ENCODE measurements at places on chromosomes 5 and 9.

- no peak for DNase-seq
These were observed 53.5 kb downstream of the GRIA1 start for GRCh38 chr5:153543959-153544470.

GRCh38 chr5:138969323-138970002, 94.3 kb upstream of the LRRTM2 start:
- DNase-seq: no peak

DNA sequence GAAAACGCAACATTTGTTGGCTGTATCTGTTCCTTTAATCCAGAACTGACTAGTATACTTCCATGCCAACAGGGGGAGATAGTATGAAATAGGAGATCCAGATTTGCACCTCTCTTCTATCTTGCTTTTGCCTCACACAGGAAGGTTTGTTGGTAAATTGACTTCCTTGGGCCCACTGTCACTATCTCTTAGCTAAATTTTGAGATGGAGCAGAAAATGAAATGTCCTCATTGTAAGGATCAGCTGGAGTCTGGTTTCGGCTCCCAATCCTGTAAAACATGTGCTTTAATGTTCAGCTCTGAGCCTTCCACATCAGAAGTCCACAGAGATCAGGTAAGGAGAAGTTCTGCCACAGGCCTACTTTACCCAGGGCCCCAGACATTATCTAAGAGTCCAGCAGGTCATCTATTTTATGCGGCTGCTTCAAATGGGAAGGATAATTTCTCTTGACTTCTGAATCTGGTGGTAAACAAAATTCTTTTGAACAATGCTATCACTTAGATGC, 176.8 kb downstream of the FER start:
- DNase-seq: no peak

DNA sequence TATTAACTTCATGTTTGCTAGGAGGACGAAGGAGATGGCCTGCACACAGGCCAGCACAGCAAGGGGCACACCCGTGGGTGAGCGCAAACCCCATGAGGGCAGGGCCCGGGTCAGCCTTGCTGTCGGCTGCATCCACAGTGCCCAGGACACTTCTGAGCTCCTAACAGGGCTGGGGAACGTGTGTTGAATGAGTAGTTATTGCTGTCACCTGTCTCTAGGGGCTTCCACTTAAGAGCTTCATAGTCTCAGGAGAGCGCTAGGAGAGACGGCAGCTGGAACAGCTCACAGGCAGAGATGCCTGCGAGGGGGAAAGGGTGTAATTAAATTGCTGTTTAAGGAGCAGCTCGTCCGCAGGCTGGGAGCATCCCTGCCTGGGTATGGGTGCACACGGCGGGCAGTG, 91.4 kb upstream of the NEURL1B start:
- no peak for DNase-seq

- no peak for DNase-seq
These were observed 9.7 kb upstream of the UBAP1 start for GRCh38 chr9:34169125-34169524.

DNA sequence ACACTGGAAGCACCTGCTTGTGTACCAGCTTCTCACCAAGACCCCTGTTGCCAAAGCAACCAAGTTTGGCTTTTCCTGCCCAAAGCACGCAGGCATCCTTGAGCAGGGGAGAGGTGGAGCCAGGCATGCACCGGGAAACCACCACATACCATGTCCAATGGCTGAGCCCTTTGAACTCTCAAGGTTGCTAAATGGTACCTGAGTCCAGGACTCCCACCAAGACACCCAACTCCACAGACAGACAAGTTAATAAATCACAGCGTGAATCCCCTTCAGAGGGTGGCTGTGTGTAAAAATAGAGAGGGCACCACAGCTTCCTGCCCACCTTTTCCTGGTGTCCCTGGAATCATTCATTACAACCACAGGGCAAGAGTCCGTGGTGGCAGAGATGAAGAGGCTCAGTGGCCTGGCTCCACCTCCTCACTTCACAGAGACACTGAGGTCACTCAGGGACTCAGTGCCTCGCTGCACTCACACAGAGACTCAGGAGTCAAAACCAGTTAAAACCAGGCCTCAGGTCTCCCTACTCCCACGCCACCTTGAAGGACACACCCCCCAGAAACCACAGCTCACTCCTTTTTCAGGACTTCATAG, 143.7 kb downstream of the C5orf15 start:
- peak; percentile 26 for DNase-seq
